ENCODE measurements at places on chromosomes 3 and 15.

- no peak for DNase-seq
Measured at GRCh38 chr3:107264888-107265287, 112.4 kb upstream of the CCDC54 start.

DNA sequence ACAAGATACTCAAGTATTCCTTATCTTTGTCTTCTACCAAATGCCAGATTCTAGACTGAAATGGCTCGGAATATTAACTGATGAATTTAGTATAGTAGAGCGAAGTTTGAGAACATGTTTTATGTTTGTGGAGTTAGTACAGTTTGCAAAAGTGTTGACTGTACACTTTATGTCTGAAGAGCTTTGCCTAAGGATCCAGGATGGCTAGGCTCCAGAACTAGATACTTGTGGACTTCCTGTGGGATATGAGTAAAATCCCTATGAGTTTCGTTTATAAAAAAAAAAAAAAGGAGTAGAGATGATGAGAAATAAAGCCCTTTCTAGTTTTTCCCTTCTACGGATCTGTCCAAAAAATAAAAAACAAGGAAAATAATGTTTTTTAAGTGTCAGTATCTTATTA, 96.7 kb downstream of the TP63 start:
- DNase-seq, result no peak

DNA sequence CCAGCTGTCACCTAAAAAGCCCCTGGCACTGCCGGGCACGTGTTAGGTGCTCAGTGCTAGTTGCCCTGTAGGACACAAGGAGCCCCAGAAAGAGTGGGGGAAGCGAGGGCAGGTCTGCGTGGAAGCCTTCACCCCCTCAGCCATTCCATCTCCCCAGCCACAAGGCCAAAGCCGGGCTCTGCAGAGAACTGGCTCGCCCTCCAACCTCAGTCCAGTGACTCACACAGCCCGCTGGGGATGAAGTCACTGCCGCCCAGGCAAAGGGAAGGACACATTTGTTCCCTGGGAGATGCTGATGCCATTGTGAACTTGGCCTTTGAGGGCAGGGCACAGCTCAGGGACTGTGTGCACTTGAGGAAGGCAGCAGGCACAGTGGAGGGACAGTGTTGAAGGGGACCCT, 48.1 kb downstream of the IQSEC1 start:
- DNase-seq, result no peak

DNA sequence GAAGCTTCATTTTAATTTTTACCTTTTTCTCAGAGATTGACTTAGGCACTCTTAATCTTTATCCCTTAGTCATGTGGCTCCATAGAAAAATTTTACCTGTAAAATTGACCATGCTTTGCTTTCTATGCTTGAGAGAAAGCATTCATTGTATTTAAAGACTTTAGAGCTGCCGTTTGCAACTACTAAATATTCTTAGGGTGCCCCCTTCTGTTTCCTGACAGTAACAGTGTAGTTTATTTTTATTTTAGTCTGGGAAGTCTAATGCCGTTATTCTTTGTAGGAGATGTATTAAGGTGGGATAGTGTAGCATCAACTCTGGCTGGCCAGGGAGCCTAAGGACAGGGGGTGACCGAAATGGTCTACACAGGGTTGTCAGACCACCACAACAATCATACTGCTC, 84.5 kb upstream of the SYNPR start:
- no peak for DNase-seq

DNA sequence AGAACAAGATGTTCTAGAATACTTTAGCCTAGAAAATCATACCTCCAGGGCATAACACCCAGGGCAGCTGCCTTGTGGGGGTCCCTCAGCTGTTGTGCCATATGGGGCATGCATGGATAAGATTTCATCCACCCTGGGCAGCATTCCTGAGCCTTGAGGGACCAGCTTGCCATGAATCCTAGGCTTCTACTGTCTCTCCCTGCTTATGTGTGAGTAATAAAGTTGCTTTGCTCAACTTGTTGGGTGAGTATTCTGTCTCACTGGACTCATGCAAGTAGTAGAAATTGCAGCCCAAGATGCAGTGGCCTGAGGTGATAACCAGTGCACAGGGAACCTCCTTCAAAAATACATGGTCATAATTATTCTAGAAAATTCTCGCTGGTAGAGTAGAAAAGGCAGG, 52.1 kb upstream of the EPHB1 start:
- DNase-seq, result no peak
